ENCODE measurements at places on chromosomes 6 and 20. TPM values are rescaled to one million over a fixed set of nuclear protein-coding genes. Genes with fewer than 3 reads are reported as not detected.

- DNase-seq: peak; percentile 73
Measured at GRCh38 chr20:51156041-51156982, 133.4 kb upstream of the KCNG1 start.

DNA sequence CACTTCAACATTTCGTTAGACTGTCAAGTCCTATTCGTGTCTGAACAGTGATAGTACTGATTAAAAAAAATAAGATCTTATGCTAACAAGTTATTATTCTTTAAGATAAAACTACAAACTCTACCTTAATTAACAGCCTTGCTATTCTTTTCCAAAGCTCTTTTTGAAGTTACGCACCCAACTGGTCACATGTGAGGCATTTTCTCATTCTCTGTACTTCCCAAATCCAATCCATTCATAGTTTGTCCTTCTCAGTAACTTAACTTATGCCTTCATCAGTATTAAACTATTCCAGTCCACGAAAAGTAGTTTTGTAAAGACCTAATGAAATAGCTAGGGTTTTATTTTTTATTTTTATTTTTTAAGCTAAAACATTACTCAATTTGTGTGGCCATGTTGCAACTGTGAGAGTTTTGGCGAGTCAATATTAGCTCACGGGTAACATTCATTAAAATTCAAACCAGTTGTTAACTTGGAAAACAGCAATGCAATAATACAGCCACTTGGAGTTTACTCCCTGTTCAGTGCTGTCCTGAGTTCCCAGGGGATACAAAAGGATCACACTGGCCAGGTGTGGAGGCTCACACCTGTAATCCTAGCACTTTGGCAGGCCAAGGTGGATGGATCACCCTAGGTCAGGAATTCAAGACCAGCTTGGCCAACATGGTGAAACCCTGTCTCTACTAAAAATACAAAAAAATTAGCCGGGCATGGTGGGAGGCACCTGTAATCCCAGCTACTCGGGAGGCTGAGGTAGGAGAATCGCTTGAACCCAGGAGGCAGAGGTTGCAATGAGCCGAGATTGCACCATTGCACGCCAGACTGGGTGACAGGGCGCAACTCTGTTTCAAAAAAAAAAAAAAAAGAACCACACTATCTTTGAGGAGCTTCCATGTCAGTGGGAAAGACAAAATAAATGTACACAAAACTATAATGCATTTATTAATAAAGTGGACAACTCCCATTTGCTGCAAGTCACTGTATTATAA is 27.9 kb upstream of the EEF1A1 start:
- no peak for DNase-seq

DNA sequence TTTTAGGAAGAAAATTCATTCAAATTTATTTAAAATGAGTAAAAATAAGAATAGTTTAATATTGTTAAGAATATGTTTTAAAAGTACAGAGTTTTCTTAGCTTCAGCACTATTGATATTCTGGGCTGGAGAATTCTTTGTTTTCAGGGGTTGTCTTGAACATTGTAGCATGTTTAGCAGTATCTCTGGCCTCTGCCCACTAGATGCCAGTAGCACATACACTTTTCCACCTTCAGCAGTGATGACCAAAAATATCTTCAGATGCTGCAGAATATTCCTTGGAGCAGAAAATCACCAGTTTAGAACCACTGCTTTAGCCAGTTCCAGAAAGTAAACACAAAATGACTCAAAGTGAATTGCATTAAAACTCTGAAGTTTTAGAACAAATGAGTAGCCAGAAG is 19.4 kb upstream of the SDHAF4 start:
- DNase-seq: no peak

DNA sequence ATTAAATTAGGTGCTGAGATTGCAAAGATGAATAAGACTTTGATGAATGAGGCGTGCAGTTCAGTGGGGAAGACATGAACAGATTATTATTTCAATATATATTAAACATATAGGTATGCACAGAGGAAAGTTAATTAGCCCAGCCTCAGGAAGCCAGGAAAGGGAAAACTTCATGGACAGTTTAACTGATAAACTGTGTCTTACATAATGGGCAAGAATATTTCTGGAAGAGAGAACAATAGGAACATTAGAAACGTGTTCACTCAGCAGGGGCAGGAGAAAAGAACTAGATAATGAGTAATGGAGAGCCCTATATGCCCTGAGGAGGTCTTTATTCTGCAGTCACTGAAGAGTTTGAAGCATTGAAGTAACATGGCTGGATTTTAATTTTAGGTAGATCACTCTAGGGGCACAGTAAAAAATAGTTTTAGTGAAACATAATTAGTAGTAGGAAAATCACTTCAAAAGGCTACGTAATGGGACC is 23.6 kb downstream of the CEP57L1 start:
- no peak for DNase-seq

- no peak for DNase-seq
Measured at GRCh38 chr20:62457831-62458230, 18.0 kb downstream of the GATA5 start.

DNA sequence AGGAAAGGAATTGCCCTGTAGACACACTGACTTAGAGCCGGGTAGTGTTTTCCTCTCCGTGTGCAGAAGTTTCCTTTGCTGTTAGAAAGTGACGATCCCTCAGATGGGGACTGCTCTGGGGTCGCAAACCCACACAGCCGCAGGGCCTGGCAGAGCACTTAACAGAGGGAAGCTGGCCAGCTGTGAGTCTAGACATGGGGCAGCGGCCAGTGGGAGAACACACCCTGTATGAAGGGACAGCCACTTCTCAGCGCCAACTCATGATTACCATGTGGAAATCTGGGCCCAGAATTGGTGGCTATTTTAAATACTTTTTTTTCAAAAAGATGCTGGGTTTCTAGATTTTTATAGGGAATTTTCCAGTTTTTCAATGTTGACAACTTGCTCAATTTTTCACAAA is 39.4 kb downstream of the SLC9A8 start:
- no peak for DNase-seq

- DNase-seq: no peak
Measured at GRCh38 chr20:34915131-34915530, 38.7 kb downstream of the ACSS2 start.

GRCh38 chr6:13559251-13559650 is 15.2 kb upstream of the SIRT5 start:
- DNase-seq: no peak

Gene PTCHD4
- 0.42 TPM for polyA plus RNA-seq

Gene RAET1L
- polyA plus RNA-seq: not detected

Gene SLC17A2
- not detected for polyA plus RNA-seq

Gene C6orf52
- polyA plus RNA-seq: 2.7 TPM

Gene IFT52
- 79.4 TPM for polyA plus RNA-seq

Gene ZNF335
- polyA plus RNA-seq: 21.3 TPM

Gene RSPO4
- 3.4 TPM for polyA plus RNA-seq

Gene PRND
- polyA plus RNA-seq: 25.7 TPM

Gene LBP
- not detected for polyA plus RNA-seq

Gene KCTD20
- polyA plus RNA-seq: 49.2 TPM

Gene FOXS1
- polyA plus RNA-seq: 6.9 TPM

Gene PRSS16
- 4.8 TPM for polyA plus RNA-seq

Data from left lung (tissue), 14 donors.